ENCODE measurements at places on chromosomes 3 and 15.

- no peak for DNase-seq
Measured at GRCh38 chr15:74725845-74726773, 781 bp upstream of the CYP1A1 start.

DNA sequence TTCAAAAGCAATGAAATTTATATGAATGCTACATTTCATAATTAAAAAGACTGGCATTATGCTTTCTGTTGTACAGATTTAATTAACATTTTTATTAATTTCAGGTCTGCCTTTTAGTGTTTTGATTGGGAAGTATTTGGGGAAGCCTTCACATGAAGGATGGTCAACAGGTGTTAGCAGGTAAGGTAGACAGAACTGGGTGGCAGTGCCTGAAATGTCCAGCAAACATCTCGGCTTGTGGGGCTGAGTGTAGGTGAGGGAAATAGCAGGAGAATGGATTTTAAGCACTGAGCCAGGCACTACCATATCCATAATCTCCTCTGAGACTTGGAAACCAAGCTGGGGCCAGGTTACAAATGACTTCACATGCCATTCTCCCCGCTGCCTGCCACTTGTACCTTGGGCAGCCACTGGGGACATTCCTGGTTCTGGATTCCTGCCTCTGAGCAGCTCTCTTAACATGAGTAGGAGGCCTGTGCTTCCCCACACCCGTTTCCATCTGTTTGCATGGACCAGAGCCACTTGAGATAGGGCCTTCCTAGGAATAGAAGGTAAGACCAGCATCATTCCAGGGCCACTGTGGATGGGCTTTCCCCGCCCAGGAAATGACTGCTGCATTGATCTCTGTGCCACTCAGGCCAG, 125.9 kb upstream of the HES1 start:
- no peak for DNase-seq

- DNase-seq, result no peak
Measured at GRCh38 chr3:11563159-11563864, 80.4 kb downstream of the VGLL4 start.

GRCh38 chr3:280681-281080, 84.1 kb downstream of the CHL1 start:
- no peak for DNase-seq

DNA sequence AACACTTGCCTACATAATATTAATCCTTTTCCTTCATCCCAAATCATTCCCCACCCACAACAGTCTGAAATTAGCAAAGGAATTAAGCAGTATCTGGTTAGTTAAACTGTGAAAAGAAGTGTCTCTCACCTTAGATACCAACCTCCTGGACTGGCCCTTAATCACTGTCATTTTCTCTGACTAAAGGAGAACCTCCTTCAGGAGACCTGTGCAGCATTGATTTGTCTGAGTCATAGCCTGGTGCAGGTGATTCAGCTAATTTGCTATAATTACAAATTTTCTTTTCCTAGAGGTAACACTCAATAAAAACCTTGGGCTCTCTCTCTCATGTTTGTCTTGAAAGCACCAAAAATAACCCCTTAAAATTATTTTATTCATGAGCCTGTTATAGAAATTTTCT, 279.8 kb upstream of the SEMA6D start:
- no peak for DNase-seq
